Kidney tubule cell (primary cell): ENCODE measurements at places on chromosomes 2 and 18.

DNA sequence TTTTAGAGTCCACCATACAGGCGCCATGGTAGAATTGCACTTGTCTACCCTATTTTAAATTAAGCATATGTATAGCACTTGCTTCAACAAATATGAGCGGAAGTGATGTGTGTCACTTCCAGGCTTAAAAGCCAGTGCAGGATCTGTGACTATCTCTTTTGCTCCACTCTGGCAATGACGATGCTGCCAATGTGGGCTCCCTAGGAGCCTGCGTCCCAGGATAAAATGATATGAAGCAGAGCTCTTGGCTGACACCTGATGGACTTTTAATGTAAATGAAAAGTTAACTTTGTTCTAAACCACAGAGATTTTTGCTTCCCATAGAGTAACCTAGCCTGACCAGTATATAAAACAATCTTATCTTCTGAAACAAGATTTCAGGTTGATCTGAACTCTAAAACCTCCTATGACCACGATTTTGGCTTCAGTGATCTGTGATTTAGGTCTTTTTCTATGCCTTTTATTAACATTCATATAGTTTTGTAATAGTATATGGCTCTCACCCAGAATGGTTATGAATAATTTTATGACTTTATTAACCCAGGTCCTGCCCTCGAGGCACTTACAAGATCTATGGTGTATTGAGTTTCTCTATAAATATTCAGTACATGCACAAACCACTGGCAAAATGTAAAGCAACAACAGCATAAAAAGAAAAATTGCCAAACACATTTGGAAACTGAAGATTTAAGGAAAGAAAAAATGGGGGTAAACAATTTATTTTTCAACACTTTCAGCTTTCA is 422.5 kb upstream of the PIK3C3 start:
- DNase-seq: peak; percentile 1

DNA sequence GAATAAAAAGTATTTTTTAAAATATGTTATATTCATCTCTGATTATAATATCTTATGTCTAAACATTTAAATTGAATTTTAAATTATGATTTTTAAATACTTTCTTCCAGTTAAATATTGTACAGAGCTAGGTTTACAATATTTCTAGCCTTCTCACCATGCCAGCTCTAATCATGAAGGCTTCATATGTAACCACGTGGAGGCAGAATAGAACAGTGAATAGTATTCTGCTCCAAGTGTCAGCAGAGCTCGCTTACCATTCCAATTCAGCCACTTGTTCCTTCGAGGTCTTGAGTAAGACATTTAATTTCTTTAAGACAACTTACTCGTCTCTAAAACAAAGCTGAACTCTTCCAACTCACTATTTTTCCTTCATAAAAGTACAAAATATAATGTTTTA is 871.8 kb downstream of the SUCLG1 start:
- no peak for DNase-seq

- DNase-seq: no peak
Observed at GRCh38 chr2:45278365-45279078, 269.3 kb upstream of the SIX2 start.

DNA sequence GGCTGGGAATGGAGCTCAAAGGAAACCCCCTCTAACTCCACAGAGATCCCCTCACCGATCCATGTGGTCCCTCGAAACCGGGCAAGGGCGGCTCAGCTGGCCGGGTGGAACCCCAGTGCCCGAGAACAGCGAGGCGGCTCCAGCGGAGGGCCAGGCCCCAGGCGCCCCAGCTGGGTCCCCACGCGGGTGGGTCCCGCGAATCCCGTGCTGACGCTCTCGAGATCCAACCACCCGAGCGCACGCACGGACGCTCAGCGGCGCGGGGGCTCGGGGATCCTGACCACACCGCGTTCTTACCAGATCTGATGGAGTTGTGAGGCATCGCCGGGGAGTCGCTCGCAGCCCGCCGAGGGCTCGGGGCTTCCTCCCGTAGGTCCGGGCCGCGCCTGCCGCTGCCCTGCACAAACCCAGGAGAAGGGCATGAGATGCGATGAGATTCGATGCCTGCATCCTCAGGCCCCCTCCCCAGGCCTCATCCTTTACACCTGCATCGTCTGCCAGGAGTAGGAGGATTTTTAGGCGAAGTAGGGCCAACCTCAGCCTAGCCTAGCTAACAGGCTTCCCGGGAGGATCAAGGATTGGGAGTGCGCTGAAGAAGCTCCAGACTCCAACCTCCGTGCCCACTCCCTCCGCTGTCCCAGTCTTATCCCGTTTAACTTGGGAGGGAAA is 514 bp downstream of the PAX8 start:
- peak; percentile 36 for DNase-seq

GRCh38 chr2:15615301-15615920 is 23.7 kb downstream of the DDX1 start:
- DNase-seq: no peak

- no peak for DNase-seq
Observed at GRCh38 chr18:43774497-43774896, 497.2 kb upstream of the SYT4 start.

GRCh38 chr2:214593727-214594126 is 182.9 kb downstream of the VWC2L start:
- DNase-seq: peak; percentile 95

- DNase-seq: no peak
Observed at GRCh38 chr2:110881908-110882307, 149.5 kb downstream of the ACOXL start.

GRCh38 chr2:36659872-36660312 is 36.6 kb upstream of the VIT start:
- peak; percentile 29 for DNase-seq

GRCh38 chr2:45820048-45820447 is 168.6 kb downstream of the PRKCE start:
- no peak for DNase-seq

DNA sequence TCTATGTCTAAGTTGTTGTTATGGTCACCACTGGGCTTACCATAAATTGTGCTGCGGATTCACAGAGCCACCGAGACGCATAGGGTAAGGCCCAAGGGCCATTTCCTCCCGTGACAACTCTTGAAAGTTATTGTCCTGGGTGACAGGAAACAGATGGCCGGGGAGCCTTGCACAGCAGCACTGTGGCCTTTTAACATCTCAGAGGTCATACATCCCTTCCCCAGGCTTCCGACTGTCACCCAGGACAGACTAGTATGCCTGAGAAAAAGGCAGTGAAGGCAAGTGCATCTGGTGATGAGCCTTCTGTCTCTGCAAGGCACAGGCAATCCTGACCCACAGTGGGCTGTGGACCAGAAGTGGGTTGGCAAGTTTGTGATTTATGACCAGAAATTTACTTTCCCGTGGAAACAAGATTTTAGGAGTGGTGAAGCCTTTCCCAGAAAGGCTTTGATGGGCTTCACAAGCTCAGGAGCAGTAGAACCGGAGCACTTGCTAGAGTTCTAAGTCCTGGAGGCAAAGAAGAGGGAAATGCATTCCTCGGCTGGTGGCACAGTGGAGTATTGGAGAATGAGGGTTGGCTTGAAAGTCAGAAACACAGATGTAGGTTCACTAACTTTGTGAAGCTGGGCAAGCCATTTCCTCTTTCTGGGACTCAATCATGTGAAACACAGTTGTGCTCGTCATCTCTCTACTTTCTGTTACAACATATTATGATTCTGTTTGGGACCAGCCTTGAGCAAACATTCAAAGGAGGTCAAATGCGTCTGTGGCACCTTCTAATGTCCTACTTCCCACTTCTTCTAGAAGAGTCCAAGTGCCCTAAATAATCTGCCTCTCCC is 2.0 kb upstream of the CAPN14 start:
- DNase-seq: peak; percentile 63
